Occipital lobe (tissue), 3 donors: ENCODE measurements at places on chromosomes 4 and X.

DNA sequence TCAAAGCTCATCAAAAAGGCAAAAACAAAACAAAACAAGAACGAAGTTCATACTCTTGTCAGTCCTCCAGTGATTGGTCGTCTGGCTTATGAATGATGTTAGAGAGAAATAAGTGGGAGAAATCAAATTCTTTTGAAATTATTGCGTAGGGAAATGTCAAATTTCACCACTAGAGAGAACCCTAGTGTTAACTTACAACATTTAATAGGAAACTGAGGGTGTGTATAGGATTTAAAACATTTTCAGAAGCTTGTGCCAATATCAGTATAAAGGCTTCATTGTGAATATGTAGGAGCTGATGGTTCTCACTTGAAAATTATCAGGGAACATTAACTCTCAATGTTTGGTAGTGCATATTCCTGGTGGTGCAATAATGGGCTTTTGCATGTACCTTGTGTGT, 17.4 kb downstream of the ADH6 start:
- DNase-seq, result no peak

DNA sequence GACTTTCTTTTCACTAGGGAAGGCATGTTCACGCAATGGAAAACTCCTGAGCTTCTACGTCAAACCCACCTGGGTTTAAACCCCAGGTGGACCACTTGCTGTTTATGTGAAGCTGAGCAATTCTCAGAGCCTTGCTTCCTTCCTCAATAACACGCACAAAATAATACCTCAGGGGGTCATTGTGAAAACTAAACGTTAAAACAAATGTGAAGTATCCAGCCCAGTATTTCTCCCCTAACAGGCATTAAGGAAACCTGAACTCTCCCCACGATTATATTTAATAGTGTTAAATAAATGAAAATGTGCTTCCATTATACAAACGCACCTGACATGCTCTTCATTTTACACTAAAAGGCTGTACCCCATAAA, 117.5 kb downstream of the AFAP1 start:
- no peak for DNase-seq

DNA sequence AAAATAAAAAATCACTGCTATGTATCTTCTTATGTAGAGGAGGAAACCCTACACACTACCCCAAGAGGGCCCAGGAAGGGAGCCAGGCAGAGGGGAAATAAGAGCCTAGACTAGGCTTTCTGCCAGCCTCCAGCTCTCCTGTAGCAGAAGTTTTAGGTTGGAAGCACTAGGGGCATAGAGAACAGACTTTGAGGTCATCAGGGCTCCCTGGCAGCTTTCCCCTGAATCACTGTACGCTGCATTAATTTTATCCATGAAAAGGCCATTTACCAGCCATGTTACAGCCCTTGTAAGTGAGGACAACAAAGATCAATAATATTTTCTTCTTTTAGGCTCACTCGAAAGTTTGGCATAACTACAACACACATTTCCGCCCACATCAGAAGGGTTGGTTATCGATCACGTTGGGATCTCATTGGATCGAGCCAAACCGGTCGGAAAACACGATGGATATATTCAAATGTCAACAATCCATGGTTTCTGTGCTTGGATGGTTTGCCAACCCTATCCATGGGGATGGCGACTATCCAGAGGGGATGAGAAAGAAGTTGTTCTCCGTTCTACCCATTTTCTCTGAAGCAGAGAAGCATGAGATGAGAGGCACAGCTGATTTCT, 24.7 kb downstream of the RPL9 start:
- DNase-seq, result no peak

DNA sequence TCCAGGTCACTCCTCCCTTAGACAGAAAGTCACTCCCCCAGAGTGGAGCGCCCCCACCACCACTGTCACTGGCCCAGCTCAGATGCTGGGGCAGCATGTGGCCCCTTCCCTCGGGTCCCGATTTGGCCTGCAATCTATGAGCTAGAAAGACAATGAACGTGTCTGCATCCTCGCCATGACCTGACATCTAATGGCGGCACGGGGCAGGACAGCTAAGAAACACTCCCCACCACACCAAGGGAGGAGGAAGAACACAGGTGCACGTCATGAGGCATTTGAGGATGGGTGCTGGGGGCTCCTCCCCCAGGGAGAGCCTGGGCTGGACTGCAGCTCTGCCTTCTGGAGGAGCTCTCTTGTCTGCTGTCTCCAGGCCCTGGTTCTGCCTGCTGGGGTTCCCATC, 8.7 kb downstream of the RNF212 start:
- no peak for DNase-seq

- no peak for DNase-seq
Measured at GRCh38 chr4:98610926-98611676, 47.3 kb downstream of the TSPAN5 start.
